ENCODE measurements at places on chromosomes 2 and 18.
A peak's percentile ranks its signal among the peaks of the same experiment; 100 is the strongest.

DNA sequence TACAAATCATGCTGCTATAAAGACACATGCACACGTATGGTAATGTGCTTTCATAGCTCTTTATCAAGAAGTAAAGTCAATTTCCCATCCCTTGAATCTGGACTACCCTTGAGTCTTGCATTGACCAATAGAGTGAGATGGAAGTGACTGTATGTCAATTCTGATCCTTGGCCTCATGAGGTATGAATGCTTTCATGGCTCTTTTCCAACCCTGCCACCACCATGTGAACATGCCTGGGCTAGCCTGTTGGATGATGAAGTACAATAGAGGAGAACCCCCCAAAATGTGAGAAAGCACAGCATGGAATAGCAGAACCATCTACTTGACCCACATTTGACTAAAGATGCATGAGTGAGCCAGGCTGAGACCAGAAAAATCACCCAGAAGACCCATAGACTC, 237.0 kb downstream of the NYAP2 start:
- no peak for DNase-seq

DNA sequence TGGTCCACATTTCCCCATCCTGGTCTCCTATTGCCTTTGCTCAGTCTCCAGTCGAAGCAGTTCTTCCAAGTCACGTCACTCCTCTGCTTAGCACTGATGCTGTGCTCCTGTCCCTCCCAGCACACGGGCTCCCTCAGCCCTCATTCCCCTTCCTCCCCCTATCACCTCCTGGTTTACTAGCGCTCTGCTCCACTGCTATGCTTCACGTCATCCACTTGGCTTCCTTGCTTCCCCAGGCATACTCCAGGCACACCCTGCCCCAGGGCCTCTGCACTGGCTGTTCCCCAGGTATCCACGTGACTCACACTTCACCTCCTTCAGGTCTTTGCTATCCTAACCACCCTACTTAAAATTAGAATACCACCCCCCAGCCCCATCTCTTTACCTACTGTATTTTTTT, 269.3 kb downstream of the GLI2 start:
- DNase-seq = no peak

- DNase-seq = no peak
Observed at GRCh38 chr2:32954206-32954605, 7.5 kb downstream of the LTBP1 start.

- no peak for DNase-seq
Observed at GRCh38 chr2:238896641-238897040, 48.8 kb downstream of the TWIST2 start.

DNA sequence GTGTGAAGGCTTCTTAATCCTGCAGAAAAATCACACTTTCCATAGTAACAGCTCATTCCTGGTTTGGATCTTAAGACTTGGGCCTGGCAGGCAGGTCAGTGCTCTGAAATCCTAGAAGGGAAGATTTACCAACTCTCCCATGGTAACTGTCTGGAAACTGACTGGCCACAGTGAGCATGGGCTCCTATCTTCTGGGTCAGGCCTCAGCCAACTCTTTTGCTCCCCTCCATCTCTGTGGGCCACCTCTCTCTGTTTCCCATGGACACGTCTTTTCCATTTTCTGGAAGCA, 86.7 kb downstream of the ACAA2 start:
- DNase-seq = no peak

- no peak for DNase-seq
Observed at GRCh38 chr18:66077066-66077465, 326.3 kb downstream of the CDH7 start.

GRCh38 chr18:62399276-62399675, 74.2 kb downstream of the TNFRSF11A start:
- no peak for DNase-seq

DNA sequence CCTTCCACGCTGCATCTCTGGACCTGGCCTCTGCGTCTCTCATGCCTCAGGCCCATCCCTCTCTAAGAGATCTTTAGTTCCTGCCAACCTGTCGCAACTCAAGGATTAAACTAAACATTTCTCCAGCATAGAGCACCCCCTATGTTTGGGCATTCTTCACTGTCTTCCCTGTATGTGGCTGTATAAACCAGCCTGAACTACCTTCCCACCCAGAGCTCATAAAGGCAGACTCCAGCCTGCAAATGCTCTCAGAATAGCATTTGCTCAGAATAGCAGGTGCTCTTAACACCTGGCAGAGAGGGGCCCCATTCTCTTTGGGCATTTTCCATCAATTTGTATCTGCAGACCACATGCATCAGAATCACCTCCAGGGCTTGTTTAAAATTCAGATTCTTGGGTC, 83.4 kb downstream of the EHD3 start:
- no peak for DNase-seq

- DNase-seq = no peak
Observed at GRCh38 chr2:48768669-48769068, 13.1 kb upstream of the LHCGR start.

DNA sequence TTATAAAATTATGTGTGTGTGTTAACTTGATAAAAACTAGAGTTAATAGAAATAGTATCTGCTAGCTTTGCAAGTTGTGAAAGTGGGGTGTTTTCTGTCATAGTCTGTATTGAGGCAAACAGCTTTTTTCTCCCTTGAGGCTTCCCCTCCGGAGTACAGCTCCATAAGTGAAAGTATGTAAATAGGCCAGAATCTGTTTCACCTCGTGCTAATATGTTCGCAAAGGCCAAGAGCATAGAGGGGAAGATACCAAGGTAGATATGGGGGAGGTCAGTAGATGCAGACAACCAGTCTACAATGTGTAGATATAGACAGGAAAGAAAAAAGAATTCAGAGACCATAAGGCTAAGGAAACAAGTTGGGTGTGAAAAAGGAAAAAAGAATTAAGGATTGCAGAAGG, 72.9 kb downstream of the PTRHD1 start:
- DNase-seq = no peak

- DNase-seq = no peak
Observed at GRCh38 chr2:60573251-60573650, 19.8 kb upstream of the BCL11A start.

DNA sequence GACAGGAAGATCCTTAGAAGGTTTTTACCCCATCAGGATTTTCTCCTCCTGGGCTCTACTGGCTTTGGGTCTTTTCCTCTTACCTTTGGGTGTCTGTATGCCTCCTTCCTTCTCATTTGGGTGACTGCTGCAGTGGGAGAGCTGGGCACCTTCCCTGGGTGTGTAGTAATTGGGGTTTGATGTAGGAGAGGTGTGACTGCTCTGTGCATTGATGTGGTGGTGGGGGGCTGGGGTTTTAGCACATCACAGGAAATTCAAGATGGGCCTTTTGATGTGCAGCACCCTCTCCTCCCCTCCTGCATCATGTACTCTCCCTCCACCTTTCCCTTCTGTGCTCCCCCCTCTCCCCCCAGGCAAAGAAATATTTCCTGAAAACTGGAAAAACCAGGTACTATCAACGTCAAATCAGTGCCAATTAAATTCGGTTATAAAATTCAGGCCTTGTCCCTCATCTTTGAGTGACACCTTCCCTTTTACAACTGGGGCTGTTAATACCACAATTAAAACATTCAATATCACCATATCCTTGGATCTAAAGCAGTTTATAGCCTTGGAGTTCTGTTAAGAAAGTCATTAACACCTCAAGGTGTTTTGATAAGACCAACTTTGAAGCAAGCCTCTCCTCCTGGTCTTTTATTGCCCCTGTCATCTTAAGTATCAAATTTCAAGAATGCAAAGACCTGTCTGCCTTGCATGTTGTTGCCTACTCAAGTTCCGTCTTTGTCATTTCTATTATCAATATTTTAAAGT, 23.3 kb downstream of the EDAR start:
- DNase-seq = no peak

GRCh38 chr2:201185863-201186262, 2.9 kb downstream of the CASP10 start:
- no peak for DNase-seq

- no peak for DNase-seq
Observed at GRCh38 chr18:9287036-9287435, 47.5 kb upstream of the TWSG1 start.

DNA sequence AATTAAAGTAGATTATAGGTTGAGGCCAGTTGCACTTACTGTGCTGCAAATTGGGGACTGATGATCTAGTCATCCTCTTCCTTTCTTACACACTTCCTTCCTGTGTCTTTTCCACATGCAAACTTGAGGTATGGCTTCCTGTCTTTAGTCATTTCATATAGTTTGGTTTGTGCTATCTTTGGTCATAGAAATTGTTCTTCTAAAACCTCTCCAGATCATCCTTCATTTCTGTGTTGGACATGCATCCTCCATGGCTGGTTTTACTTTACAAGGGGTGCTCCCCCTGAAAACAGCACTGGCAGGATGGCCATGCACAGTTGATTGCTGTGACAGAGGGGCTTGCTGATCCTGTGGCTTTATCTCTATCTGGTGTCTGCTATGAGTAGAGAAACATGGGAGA, 36.5 kb downstream of the MGAT5 start:
- no peak for DNase-seq

- peak; percentile 93 for DNase-seq
Observed at GRCh38 chr2:237674731-237675276, 47.4 kb downstream of the LRRFIP1 start.

DNA sequence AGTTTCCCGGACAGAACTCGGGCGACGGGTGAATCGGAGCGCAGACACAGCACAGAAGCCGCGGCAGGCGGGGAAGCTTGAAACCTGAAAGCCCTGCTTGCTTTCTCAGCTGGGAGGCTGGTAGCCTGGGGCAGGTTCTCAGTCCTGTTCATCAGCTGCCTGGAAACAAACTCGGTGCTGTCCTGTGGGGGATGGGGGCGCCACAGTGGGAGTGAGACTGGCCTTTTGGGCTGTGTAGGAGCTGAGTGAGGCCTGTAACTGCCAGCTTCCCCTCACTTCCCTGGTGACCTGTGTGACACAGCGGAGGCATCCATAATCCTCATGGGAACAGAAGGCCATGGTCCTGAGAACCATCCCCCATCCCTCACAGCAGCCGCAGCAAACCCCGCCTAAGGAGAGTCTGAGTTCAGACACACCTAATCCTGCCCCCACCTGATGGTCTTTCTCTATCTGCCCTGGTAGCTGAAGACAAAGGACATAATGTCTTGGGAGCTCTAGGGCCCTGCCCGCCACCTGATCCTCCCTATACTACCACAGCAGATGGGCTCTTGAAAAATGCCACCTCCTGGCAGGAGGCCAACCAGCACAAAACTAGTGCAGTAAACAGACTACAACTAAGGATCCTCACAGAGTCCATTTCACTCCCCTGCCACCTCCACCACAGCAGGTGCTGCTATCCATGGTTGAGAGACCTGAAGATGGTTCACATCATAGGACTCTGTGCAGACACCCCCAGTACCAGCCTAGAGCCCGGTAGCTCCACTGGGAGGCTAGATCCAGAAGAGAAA, 52.7 kb upstream of the LDLRAD4 start:
- no peak for DNase-seq

DNA sequence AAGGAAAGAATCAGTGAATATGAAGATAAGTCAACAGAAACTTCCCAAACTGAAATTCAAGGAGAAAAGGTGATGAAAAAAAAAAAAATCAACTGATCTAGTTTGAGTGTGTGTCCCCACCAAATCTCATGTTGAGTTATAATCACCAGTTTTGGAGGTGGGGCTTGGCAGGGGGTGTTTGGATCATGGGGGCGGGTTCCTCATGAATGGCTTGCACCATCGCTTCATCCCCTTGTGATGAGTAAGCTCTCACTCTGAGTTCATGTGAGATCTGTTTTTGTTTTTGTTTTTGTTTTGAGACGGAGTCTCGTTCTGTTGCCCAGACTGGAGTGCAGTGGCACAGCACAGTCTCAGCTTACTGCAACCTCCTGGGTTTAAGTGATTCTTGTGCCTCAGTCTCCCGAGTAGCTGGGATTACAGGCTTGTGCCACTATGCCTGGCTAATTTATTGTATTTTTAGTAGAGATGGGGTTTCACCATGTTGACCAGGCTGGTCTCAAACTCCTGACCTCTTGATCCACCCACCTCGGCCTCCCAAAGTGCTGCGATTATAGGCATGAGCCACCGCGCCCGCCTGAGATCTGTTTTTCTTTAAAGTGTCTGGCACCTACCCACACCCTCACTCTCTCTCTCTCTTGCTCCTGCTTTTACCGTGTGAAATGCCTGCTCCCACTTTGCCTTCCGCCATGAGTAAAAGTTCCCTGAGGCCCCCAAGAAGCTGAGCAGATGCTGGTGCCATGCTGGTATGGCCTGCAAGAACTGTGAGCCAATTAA, 4.0 kb upstream of the SLC66A2 start:
- no peak for DNase-seq

DNA sequence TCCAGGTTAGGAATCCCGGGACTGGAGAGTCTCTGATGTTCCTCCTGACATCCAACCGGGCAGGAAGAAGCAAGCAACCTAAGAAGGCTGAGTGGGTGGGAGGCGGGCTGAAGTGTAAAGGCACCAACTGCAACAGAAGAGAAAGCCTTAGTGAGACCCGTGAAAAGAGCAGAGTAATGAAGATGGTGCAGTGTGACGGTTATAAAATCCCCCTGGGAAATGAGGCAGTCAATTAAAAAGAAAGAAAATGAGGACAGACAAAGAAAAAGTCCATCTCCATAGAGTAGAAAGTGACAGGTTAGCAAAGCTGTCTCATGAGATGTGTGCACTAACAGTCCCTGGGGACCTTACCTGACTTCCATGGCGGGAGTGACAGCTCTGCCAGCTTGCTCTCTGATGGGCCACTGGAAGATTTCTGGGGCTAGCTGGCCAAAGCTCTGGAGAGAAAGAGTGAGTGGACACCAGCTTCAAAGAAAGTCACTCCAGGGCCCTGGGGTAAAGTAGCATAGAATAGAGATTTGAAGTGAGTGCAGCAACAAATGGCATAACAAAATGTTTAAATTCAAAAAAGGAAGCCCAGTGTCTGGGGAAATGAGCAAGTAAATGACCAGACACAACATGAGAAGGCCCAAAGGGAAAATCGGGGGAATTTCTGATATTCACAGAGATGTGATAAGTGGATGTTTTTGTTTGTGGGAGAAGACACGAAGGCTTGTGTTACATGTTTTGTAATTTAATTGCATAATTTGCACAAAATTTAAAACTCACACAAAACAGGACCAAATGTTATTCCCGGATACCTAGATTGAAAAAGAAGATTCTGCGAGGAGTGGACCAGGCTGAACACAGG, 44.1 kb upstream of the IGFBP2 start:
- DNase-seq = no peak

DNA sequence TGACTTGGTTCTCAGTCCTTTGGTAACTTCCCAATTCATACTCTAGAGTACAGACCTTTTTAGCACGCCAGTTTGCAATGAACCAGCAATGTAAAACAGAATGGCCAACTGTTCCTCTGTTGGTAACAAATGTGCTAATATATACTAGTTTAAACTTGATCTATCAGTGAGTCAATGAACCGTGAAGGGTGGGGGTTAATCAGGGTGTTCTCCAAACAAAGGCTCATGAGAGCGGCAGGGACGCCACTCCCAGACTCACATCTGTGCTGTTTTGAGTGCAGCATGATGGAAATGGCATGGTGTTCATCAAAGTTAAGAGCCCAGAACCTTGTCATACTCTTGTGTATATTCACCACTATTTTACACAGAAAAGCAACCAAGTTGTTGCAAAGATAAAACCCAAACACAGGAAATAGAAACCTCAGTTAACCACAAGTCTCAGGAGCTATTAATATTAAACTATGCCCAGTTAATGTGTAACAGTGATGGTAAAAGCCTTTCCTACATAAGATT, 70.3 kb downstream of the CERKL start:
- no peak for DNase-seq

Measured in Right ventricle myocardium superior (tissue), 1 donor.